ENCODE measurements at places on chromosomes 12 and 14. TPM values are rescaled to one million over a fixed set of nuclear protein-coding genes. Genes with fewer than 3 reads are reported as not detected.
A peak's percentile ranks its signal among the peaks of the same experiment; 100 is the strongest.

The CLEC2A gene
- not detected for total RNA-seq

DNA sequence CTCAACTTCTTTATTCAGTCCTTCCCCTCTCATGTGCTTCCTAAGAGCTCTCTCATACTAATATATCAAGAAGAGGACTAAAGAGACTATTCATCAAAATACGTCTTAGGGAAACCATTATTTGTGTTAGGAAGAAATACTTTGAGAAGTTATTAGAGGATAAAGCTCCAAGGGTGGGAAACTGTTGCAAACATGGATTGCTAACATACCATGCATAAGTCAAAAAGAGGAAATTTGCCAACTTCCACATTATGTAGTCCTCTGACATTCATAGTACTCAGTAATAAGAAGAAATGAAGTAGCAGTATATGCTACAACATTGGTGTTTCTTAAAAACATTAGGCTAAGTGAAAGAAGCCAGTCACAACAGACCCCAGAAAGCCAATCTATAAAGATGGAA, 128.8 kb upstream of the CLEC14A start:
- H3K4me3 ChIP-seq, result no peak overlapping the region
- no peaks in the 10 kb centered on the region for H3K36me3 ChIP-seq
- no peaks in the 10 kb centered on the region for H3K4me1 ChIP-seq
- no peak for DNase-seq
- H3K27ac ChIP-seq, result no peak overlapping the region
- H3K27me3 ChIP-seq, result no peaks in the 10 kb centered on the region

DNA sequence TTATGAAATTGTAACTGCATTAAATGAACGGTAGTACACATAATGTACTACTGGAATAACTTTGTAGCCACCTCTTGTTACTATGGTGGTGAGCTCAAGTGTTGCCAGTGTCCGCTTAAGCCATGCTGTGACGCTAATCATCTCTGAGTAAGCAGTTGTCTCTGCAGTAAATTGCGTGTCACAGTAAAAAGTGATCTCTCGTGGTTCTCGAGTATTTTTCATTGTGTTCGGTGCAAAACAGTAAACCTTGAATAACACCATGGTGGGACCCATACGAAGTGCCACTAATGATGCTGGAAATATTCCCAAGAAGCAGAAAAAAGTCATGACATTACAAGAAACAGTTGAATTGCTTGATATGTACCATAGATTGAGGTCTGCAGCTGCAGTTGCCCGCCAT, 524.8 kb downstream of the SOX5 start:
- no peak for DNase-seq
- no peak overlapping the region for H3K4me3 ChIP-seq
- no peaks in the 10 kb centered on the region for H3K36me3 ChIP-seq
- no peaks in the 10 kb centered on the region for H3K4me1 ChIP-seq
- H3K27me3 ChIP-seq, result no peaks in the 10 kb centered on the region

DNA sequence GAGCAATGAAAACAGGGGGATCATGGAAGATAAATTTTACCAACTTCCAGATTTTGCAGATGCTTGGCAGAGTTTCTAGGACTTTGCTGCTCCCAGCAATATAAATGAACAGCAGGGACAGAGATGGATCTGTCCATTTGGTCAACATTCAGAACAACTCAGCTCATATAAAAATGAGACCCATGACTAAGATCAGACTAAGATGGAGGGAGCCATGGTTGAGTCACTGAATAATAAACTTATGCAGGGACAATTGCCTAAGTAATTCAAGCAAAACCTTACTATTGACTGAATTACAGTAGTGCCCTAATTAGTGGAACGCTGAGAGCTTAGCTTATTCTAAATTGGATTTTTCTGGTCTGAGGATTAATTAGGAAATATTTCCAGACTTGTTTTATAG, 205.1 kb downstream of the SLC5A8 start:
- H3K4me1 ChIP-seq, result no peaks in the 10 kb centered on the region
- DNase-seq, result no peak
- H3K27me3 ChIP-seq, result no peaks in the 10 kb centered on the region
- no peak overlapping the region for H3K4me3 ChIP-seq

- H3K27ac ChIP-seq, result no peak overlapping the region
- H3K36me3 ChIP-seq, result no peaks in the 10 kb centered on the region
- H3K4me1 ChIP-seq, result no peaks in the 10 kb centered on the region
- DNase-seq, result no peak
Observed at GRCh38 chr12:49936925-49937324, 13.6 kb upstream of the AQP2 start.

GRCh38 chr12:106040521-106040920, 98.2 kb downstream of the NUAK1 start:
- peaks cover 20% of the 10 kb centered on the region for H3K27me3 ChIP-seq

GRCh38 chr14:74838166-74838565, 37.8 kb downstream of the PROX2 start:
- H3K36me3 ChIP-seq, result peaks cover 3% of the 10 kb centered on the region
- no peak for DNase-seq
- H3K4me1 ChIP-seq, result peaks cover 39% of the 10 kb centered on the region
- no peak overlapping the region for H3K4me3 ChIP-seq
- H3K27me3 ChIP-seq, result no peaks in the 10 kb centered on the region
- peak overlapping the region; percentile 96 for H3K27ac ChIP-seq

DNA sequence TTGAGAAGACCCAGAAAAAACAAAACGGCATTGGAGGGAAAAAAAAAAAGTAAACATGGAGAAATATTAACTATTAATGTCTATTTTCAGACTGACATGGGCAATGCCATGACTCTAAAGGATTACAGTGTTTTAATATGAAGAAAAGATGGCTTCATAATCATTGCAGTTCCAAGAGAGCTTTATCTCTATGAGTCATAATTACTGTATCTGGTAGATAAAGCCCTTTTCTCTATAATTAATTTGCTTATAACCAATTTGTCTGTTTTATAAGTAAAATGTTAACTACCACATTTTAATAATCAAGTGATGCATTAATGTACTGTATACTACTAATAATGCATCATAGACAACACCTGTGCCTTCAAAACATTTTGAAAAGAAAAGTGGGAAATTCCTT, 59.7 kb downstream of the CLIP1 start:
- no peaks in the 10 kb centered on the region for H3K4me1 ChIP-seq
- no peak overlapping the region for H3K27ac ChIP-seq
- no peak for DNase-seq
- no peaks in the 10 kb centered on the region for H3K27me3 ChIP-seq

DNA sequence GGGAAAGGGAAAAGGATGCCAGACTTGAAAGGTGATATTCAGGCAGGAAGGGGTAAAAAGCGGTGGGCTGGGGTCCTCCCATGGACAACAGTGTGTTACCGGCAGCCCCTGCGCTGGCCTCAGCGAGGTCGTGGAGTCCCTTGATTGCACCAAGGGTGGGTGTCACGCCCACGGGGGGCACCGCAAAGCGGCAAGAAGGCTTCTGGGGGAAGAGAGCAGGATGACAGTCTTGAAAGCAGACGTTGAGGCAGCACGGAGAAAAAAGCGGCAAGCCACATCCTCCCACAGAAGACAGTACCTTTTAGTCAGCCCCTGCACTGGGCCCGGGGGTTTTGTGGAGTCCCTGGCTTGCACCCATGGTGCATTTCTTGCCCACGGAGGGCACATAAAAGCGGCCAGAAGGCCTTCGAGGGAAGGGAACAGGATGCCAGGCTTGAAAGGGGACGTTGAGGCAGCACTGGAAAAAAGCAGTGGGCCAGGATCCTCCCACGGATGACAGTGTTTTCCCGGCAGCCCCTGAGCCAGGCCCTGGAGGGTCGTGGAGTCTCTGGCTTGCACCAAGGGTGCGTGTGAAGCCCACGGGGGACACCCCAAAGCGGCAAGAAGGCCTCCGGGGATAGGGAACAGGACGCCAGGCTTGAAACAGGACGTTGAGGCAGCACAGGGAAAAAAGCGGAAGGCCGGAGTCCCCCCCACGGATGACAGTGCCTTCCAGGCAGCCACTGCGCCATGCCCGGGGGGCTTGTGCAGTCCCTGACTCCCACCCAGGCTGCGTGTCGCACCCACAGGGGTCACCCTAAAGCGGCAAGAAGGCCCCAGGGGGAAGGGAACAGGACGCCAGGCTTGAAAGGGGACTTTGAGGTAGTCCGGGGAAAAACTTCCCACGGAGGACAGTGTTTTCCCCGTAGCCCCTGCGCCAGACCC, 162.2 kb upstream of the ALG10B start:
- H3K36me3 ChIP-seq, result no peaks in the 10 kb centered on the region
- no peaks in the 10 kb centered on the region for H3K27me3 ChIP-seq
- DNase-seq, result no peak
- H3K4me1 ChIP-seq, result no peaks in the 10 kb centered on the region
- no peak overlapping the region for H3K27ac ChIP-seq
- H3K4me3 ChIP-seq, result no peak overlapping the region

DNA sequence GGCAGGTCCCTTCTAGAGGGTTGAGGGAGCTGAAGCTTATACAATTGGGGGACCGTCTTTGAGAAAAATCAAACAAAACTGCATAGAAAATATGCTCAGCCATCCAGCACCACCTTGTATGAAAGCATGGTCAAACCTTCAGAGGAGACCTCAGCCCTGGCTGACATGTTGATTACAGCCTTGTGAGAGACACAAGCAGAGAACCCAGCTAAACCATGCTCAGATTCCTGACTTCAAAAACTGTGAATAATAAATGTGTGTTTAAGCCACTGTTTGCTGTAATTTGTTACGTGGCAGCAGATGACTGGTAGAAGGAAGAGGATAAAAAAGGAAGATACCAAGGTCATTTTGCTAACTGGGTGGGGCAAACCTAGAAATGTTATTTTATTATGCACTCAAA, 115.7 kb downstream of the NUAK1 start:
- no peak overlapping the region for H3K27ac ChIP-seq
- DNase-seq, result no peak
- H3K27me3 ChIP-seq, result peaks cover 3% of the 10 kb centered on the region
- H3K4me1 ChIP-seq, result no peaks in the 10 kb centered on the region
